Activated CD8-positive, alpha-beta memory T cell treated with anti-CD3 and anti-CD28 coated beads, Interleukin-2, amount 50 U/mL, for 4 hours (primary cell): ENCODE measurements at places on chromosomes 7 and 10.

DNA sequence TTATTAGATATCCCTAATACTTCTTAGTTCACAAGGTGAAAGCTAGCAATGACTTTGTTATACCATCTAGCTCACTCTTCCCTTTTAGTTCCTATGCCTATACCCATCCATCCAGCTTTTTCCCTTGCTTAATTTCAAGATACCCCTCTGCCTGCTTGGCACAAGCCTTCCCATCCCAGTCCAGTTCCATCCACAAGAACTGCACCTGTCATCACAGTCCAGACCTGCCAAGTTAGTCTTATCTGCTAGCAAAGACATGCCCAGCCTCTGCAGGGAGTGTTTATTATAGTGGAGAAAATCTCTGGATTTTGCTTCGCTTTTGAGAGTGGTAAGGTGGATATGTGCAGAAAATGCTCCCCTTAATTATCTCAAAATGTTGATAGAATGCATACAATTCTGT lies 158.2 kb downstream of the ST7 start:
- no peak for DNase-seq

GRCh38 chr10:21293518-21294356 lies 231.7 kb downstream of the SKIDA1 start:
- DNase-seq: no peak

GRCh38 chr7:80918399-80918798 lies 452 bp downstream of the SEMA3C start:
- no peak for DNase-seq

GRCh38 chr10:127797339-127797738 lies 60.4 kb downstream of the FOXI2 start:
- no peak for DNase-seq

GRCh38 chr10:97685395-97685958 lies 1.6 kb downstream of the AVPI1 start:
- DNase-seq: no peak

GRCh38 chr10:48742891-48743860 lies 58.5 kb downstream of the WDFY4 start:
- no peak for DNase-seq

DNA sequence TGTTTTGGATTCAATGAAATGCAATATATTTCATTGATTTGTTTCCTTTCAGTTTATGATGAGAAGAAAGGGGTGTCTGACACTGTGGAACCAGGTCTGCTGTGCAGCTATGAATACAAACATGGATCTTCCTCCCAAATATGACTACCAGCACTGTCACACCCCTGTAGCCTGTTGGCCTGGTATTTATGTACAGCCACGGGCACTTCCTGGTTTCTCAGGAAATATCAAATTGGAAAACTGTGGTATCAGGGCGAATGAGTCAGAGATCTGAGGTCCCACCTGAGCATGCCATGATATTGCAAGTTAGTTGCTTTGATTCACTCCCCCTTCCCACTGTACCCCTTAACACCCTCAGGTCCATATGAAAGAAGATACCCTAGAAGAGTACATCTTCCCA lies 87.8 kb downstream of the DNMBP start:
- no peak for DNase-seq

DNA sequence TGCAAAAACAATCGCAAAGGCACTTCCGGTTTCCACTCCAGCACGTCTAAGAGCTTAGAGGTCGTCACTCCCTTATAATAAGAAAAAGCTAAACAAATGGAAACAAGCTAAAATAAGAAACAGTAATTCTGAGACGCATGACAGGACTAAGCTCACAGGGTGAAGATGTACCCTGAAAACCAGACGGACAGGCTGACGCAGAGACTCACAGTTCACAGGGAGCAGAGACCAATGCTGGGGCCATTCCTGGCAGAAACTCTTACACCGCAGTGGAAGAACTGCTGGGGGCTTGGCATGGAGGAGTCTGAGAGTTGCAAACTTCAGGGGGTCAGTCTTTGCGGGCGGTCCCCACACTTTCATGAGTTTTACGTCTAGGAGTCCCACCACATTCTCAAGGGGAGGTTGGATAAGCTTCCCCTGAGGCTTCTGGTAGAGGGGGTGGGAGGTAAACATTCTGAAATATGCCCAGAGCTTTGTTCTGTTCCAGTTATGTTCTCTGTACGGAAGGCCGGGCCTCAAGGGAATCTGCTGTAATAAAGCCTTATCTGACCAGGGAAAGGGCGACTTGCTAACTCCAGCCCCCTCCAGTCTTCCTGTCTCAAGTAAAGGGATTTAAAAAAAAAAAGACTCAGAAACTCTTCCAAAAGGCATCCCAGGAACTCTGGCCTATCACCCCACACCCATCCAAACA lies 47.8 kb downstream of the BRI3 start:
- no peak for DNase-seq

DNA sequence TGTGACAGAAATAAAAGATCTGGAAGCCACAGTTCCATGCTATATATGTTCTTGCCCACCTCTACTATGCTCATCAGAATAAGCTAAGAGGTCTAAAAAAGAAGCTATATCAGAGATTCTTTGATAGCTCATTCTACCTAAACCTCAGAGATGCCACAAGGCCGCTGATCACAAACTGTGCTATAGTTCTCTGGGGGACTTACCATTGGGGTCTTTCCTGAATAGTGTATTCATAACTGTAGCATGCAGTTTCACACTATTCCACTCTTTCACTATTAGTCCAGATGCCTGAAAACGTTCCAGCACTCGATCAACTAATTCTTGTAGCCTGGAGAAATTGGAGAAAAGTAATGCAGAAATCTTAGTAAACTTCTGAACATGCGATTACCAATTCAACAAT lies 44.5 kb upstream of the SPOCK2 start:
- DNase-seq: no peak

GRCh38 chr10:29622382-29622922 lies 12.3 kb downstream of the SVIL start:
- no peak for DNase-seq

GRCh38 chr10:102705531-102705930 lies 8.7 kb downstream of the ARL3 start:
- no peak for DNase-seq

DNA sequence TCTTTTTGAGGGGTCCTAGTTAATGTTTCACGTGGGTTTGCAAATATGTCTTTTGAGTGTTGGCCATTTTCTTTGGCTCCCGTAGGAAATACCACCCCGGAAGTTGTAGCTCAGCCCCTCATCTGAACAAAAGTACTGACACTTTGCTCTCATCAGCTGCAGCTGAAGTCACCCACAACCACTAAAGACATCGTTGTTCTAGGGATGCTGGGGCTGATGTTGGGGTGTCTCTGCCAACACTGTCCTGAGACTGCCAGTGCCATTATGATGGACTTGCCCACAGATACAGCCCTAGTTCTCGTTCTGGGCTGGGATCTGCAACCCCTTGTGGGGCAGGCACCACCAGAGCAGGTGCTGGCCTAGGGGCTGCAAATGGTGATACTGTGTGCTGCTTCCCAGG lies 82.6 kb upstream of the ARHGAP21 start:
- DNase-seq: no peak

GRCh38 chr7:44735403-44736165 lies 13.1 kb upstream of the ZMIZ2 start:
- no peak for DNase-seq
